Suppressor macrophage treated with lipopolysaccharide for 4 hours (primary cell): ENCODE measurements at places on chromosomes 13 and 19.

DNA sequence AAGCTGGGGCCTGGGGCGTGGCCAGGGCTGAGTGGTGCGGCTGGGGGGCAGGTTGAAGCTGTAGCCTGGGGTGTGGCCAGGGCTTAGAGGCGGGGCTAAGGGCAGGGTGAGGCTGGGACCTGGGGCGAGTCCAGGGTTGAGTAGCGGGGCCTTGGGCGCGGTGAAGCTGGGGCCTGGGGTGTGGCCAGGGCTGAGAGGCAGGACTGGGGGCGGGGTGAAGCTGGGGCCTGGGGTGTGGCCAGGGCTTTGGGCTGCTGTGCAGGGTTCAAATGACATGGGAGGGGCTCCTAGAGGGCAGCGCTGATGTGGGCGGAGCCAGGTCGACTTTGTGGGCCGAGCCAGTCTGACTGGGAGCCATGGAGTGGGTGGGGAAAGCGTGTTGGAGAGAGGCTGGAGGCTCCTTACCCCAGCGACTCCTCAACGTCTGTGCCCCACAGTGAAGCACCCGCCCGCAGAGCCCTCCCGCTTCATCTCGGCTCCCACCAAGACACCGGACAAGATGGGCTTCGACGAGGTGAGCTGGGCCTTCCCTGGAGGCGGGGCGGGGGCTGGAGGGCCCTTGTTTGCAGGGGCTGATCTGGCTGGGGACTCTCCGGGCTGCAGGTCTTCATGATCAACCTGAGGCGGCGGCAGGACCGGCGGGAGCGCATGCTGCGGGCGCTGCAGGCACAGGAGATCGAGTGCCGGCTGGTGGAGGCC, 21.5 kb downstream of the COLGALT1 start:
- DNase-seq, result no peak

- DNase-seq, result no peak
These were observed 350.5 kb downstream of the KCNRG start for GRCh38 chr13:50365408-50366391.

- DNase-seq, result no peak
These were observed 13.0 kb downstream of the CYP2S1 start for GRCh38 chr19:41205995-41206394.

DNA sequence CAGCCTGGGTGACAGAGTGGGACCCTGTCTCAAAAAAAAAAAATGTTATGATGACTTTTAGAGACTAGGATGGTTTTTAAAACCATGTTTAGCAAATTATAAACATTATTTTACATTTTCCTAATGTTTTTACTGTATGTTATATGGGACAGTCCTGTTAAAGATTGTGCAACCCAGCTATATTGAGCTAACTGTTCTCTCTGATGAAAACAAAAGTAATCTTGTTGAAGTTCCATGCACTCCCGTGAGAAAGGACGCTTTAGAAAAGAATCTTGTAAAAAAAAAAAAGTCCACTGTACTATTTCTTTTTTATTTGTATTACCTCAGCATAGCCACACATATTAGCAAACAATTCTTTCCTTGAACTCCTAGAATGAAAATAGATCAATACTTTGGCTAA, 451.2 kb downstream of the DCT start:
- DNase-seq, result no peak

- no peak for DNase-seq
These were observed 31.3 kb downstream of the UBL3 start for GRCh38 chr13:29819143-29819542.

GRCh38 chr19:51993422-51993821, 6.8 kb upstream of the ZNF350 start:
- no peak for DNase-seq
